BJ (cell line): ENCODE measurements at places on chromosomes 7 and 10.

GRCh38 chr10:90417029-90417428 lies 440.8 kb downstream of the HTR7 start:
- peak; percentile 54 for DNase-seq

- no peak for DNase-seq
Observed at GRCh38 chr7:126541406-126541805, 711.3 kb downstream of the GRM8 start.

DNA sequence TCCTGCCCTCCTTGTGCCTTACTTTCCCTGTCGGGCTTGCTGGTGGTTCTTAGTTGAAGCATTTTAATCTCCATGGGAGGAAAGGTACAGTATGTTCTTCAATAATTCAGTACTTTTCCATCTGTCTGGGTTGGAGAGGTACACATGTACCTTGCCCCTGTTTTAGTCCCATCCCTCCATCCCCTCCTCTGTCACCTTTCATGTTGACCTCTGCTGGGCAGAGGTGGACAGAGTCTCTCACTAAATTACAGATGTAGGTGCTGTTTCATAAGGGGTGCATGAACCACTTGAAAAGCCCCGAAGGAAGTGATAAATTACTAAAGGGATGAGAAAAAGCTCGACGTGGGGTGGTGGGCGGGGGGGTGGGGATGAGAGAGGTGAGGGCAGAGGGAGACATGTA lies 5.4 kb downstream of the AGFG2 start:
- DNase-seq = no peak

DNA sequence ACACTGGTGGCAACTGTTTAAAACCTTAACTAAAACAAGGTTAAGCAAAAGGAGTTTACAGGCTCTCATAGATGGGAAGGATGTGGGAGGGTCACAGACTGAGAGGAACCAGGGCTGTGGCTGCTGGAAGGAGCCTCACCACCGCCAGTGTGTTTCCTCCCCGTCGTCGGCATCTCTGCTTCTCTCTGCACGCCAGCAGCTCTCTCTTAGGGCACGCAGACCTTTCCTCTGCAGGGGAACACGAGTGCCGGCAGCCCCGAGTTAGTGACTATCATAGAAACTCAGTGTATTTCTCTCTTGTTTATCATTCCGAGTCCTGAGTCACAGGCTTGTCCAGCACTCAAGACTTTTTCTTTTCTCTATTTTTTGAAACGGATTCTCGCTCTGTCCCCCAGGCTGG lies 8.1 kb upstream of the SH2D4B start:
- no peak for DNase-seq

DNA sequence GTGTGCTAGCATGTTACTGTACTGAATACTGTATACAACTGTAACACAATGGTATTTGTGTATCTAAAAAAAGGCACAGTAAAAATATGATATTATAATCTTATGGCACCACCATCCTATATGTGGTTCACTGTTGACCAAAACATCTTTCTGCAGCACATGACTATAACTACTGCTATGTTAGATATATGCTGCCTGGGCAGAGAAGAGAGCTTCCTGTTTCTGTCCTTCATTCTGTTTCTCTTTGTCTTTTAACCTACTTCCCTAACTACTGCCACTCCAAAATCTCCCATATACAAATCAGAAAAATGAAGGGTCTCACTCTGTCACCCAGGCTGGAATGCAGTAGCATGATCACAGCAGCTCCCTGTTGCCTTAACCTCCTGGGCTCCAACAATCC lies 8.8 kb upstream of the FGL2 start:
- DNase-seq = no peak

DNA sequence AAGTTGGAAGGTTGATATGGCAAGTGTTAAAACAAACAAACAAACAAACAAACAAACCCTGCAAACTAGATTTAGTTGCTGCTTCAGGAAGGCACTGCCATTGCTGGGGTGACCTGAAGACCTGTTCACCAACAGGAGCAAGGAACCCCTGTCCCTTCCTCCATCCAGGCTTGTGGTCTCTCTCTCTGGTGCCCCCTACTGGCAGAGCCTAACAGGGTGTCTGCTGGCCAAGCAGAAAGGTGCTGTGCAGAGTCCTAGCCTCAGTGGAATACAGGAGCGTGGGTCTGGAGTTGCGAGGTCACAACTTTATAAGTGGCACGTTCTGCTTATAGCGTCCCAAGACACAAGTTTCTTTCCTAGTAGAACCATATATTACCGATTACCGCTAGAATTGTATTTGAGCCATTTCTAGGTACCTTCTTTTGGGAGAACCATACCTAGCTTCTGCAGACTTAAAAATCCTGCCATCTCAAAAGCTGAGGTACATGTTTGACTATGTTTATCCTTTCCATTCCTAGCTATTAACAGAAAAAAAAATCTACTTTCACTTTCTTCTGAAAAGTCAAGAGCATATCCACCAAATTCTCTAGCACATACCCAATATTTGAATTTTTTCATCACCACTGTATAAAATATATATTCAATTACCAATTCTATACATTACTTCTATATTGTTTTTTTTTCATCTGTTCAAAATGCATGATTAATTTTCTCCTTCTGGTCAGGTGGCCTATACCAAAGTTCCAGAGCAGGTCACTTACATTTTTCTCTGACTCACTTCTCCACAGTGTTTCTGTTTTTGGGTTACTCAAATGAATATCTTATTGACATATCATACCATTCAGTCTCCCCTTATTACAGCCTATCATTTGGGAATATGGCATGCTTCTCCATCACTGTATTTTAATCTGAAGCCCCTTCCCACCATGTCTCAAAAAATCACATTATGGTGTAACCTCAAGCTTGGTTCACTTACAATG lies 29.1 kb upstream of the CALD1 start:
- no peak for DNase-seq

DNA sequence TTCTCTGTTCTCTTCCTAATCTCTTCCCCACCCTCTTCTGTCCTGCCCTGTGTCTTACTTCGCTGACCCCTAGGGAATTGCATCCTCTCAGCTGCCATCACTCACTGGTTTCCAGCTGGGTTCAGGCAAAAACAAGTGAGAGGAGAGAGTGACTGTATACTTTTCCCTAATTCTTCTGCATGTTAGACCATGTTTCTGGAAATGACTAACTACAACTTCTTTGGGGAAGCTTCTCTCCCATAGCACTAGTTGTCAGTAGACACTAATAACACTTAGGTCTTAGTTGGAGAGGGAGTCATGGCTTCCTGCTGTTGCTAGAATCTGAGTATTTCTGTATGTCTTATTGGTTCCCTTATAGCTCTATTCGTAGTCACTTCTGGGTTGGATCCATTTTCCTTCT lies 299.0 kb upstream of the FZD1 start:
- DNase-seq = no peak

GRCh38 chr7:31258391-31258790 lies 82.1 kb downstream of the NEUROD6 start:
- DNase-seq = no peak

DNA sequence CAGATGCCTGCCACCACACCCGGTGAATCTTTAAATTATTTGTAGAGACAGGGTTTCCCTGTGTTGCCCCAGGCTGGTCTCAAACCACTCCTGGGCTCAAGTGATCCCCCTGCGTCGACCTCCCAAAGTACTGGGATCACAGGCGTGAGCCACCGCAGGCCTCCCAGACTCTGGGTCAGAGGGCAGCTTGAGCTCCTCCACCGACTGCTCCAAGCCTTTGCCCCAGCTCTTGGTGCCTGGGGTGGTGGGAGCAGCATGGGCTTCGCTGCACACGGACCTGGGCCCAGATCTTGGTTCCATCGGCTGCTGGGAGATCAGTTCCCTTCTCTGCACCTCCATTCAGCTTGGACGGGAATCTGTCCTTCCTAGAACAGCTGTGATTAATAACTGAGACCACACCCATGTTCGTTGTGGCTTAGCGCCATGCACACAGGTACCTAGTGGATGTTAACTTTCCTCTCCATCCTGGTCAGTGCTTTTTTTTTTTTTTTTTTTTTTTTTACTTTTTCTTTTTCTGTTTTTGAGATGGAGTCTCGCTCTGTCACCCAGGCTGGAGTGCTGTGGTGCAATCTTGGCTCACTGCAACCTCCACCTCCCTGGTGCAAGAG lies 125.3 kb downstream of the CUX1 start:
- DNase-seq = no peak

- no peak for DNase-seq
Observed at GRCh38 chr7:16984375-16984774, 102.6 kb upstream of the AGR3 start.
